ENCODE measurements at places on chromosomes 4 and X.
A peak's percentile ranks its signal among the peaks of the same experiment; 100 is the strongest.

DNA sequence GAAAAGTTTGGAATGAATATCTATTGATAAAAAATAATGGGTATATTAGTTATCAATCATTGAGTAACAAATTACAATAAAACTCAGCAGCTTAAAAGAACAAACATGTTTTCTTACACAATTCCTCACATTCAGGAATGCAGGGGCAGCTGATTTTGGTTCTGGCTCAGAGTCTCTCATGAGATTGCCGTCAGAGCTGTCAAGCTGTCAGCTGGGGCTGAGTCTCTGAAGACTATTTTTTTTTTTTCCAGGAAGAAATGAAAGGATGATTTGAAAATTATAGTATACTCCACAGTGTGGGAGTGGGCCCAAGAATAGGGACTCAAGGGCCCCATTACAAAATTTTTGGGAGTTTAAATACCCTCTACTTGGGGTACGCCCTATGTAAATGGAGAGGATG is 219.1 kb downstream of the GC start:
- no peak for DNase-seq

DNA sequence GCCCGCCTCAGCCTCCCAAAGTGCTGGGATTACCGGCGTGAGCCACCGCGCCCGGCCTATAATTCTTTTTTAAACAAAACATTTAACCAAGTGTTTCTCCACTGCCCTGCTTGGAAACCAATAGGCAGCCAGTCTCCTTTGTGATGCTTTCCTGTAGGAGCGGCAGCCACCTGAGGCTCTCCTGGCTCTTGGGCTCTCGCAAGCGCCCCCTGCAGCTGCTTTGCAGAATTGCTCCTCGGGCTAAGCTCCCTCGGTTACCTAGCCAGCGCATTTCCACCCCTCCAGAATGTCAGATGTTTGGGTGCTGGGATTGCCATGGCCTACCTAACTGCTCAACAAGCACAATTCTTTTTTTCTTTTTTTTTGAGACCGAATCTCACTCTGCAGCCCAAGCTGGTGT is 7.7 kb downstream of the S100P start:
- peak; percentile 33 for DNase-seq

DNA sequence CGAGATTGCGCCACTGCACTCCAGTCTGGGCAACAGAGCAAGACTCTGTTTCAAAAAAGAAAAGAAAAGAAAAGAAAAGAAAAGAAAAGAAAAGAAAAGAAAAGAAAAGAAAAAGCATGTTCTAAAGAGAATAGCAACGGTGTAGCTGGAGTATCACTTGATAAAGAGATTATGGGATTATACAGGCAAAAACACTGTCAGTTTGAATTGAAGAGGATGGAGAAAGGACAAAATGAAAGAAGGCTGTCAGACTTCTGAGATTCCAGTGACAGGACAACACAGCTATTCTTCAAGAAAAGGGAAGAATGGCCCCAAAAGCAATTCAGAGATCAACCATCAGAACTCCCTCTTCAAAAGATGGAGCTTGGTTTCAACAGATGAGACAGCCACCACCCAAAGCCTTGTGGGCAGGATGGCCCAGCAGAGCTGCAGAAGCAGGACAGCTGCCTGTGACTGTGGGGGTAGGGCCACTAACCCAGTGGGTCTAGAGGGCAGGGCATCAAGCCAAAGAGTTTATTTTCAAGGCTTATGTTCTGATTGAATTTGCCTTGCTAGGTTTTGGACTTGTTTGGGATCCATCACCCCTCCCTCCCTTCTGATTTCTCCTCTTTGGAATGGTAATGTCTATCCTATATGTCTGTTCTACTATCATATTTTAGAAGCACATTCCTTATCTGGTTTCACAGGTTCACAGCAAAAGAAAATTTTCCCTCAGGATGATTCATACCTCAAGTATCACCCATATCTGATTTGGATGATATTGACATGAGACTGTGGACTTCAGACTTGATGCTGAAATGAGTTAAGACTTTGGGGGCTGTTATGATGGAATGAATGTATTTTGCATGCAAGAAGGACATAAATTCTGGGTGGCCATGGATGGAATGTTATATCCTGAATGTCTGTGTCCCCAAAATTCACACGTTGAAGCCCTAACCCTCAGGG is 17.5 kb downstream of the RFC1 start:
- no peak for DNase-seq

GRCh38 chrX:16725072-16725471 is 5.7 kb downstream of the SYAP1 start:
- no peak for DNase-seq

GRCh38 chrX:49198540-49199314 is 1.3 kb downstream of the SYP start:
- no peak for DNase-seq

DNA sequence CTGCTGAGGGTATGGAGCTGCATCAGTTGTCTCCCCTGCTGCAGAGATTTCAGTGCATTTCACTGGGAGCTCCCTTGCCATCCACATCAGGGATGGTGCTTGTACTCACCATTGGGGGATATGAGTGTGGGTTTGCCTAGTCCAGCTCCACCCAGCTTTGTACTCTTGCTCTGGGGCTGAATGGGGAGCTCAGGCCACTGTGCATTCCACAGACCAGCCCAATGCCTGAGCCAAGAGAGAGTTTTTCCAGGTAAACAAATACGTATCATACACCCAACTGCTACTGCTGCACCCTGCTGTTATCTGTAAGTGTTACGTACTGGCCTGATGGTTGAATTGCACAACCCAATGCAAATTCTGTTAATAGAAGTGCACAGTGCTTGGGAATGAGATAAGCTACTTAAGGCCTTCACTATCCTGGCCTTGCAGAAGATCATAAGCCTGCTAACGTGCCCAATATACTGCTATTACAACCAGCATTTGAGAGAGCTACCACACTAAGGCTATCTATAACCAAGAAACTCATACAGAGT is 205.0 kb upstream of the DMD start:
- no peak for DNase-seq

DNA sequence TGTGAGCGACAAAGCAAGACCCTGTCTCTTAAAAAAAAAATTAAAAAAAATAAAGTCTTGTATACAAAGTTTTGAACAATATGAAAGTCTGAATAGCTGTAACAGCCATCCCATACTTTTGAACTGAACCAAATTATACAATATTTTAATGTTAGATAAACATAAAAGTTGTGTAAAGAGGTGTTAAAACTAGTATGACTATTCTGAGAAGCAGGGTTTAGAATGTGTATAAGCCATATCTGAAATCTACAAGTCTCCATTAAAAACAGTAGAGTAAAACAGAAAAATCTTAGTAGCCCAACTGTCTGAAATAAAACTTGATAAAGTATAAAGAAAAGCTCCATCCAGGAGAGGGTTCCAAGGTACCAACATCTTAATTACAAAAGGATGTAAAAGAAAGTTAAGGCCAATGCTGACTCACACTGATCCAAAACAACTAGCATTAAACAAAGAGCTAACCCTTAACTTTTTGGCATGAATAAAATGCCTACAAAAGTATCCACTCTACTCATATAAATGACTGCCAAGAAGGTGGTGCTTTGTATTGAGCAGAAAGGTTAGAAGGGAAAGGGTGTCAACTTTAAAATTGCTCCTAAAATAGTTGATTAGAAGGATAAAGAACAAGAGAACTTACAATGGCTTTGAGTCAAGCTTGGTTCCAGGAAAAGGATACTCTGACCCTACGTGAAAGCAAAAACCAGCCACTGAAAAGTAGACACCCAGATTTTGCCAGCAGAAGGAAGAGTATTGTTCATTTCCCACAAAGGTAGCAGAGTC is 18.5 kb downstream of the CNOT6L start:
- no peak for DNase-seq

- DNase-seq, result no peak
Observed at GRCh38 chr4:110170861-110171260, 27.6 kb downstream of the ELOVL6 start.

Measured in NAMALWA (cell line).